Left ventricle myocardium superior (tissue), 1 donor: ENCODE measurements at places on chromosomes 1 and 21. TPM values are rescaled to one million over a fixed set of nuclear protein-coding genes. Genes with fewer than 3 reads are reported as not detected.

- DNase-seq = no peak
Observed at GRCh38 chr1:225580238-225581099, 72.5 kb downstream of the ENAH start.

- DNase-seq = no peak
Observed at GRCh38 chr1:152640351-152640750, 17.4 kb upstream of the LCE3A start.

DNA sequence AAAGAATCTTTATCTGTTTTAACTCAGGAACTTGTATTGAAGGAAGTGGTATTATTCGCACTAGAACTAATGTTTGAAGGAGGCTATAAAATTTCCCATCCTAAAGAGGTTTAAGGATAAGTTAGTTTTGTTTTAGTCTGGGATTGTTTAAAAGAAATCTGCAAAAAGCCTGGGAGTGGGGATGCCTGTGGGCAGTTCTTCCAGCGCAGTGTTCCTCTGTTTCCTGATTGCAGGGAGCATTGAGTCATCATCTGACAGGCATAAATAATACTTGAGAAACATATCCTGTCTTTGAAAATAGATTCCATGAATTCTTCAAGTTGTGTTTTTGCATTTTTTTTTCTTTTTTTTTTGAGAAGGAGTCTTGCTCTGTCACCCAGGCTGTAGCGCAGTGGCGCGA is 350.8 kb upstream of the PTBP2 start:
- no peak for DNase-seq

DNA sequence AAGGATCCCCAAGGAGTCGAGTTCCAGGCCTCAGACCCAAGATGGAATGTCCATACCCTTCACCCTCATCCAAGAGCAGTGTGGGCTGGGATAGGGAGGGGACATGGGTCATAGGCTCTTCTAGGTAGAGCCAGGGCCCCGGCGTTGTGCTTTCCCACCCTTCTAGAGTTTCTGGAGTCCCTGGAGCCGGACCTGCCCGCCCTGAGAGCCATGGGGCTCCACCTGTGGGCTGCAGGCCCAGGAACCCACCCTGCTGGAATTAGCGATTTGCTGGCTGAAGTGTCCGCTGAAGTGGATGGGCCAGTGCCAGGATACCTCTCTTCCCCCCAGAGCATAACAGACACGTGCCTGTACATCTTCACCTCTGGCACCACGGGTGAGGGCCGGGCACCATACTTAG is 1.1 kb downstream of the SLC27A3 start:
- DNase-seq = no peak

DNA sequence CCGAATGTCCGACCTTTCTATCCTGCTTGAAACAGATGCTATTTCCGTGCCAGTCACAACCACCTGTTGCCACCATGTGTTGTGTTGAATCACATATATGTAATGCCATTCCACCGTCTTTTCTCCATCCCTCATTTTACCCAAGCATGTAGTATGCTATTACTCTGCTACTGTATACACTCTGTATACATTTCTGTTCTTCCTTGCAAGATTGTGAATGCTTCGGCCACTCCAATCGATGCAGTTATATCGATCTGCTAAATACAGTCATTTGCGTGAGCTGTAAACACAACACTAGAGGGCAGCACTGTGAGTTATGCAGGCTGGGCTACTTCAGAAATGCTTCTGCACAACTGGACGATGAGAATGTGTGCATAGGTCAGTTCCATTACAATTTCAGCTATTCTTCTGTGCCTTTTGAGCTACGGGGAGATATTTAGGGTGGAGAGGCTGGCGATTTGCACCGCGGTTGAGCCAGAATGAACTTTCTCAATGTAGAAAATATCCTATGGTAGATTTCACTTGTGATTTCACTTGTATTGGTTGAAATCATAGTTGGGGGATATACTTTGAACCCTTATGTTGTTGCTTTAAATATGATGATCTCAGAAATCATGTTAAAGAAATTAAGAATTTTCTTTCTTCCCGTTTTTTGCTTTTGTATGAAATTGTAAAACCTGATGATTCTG is 289.8 kb downstream of the NTNG1 start:
- DNase-seq = no peak

- no peak for DNase-seq
Observed at GRCh38 chr1:234530672-234531071, 51.7 kb upstream of the TARBP1 start.

GRCh38 chr1:25771221-25772114 is 28.5 kb upstream of the SELENON start:
- DNase-seq = peak; percentile 89

- no peak for DNase-seq
Observed at GRCh38 chr1:19011845-19012231, 55.4 kb upstream of the IFFO2 start.

DNA sequence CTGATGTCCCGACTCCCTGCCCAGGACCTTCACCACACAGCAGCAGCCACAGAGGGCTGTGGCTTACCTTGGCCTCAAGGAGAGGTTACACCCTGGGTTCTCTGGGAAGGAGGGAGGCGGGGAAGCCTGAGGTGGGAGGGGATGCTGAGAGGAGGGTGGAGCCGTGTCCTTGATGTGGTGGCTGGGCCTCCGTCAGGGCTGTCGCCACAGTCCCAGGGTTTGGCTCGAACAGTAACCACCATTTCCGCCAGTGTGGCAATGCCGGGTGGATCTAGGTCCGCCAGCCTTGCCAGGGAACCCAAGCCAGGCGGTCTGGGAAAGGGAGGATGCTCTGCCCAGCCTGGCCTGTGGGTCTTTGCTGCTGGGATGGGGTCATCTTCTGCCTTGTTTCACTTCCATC is 18.4 kb upstream of the CDCA8 start:
- no peak for DNase-seq

DNA sequence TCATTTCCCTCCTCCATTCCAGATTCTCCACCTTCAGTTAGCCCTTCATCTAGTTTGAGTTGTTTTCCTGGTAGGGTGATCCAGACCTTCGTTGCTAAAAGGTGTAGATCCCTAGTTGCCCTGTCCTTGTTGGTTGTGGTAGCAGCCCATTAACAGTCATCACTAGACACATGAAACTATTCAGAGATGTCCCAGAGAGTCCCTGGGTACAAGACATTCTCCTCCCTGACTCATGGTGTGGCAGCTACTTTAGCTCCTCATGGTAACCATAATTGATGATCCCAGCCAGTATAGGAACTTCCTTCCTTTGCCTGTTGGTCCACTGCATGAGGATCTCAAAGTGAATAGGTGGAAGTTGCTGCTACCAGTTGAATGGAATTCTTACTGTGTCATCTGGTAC is 6.0 kb upstream of the SH2D2A start:
- DNase-seq = no peak

- no peak for DNase-seq
Observed at GRCh38 chr1:14435368-14436023, 163.0 kb upstream of the KAZN start.

GRCh38 chr1:202662081-202662480 is 48.2 kb downstream of the SYT2 start:
- DNase-seq = no peak

DNA sequence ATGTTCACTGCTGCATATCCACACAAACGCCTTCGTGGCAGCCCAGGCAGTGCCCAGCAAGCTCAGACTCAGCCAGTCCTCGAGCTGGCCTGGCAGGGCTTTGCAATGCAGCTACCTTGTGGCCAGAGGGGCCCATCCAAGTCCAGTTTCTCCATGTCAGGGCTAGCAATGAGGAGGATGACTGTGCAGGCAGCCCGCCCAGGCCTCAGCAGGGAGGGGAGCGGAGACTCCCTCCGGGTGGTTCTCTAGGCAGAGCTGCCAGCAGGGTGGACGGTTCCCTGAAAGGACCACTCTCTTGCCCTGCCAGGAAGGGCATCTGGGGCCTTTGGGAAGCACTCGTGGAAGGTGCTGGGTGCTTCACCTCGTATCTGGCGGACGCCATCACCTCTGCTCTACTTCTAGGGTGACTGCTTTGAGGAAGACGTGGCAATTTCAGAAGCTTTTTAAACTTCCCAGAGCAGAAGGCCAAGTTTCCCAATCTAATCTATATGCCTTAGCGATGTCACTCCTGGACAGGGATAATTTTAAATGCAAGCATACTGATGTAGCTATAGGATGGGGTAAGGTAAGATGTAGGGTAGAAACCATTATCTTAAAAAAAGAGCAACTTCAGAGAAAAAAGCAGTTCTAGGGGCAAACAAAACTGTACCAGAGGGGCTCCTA is 56.2 kb downstream of the RUNX1 start:
- no peak for DNase-seq

MANEAL gene
- total RNA-seq = 1.8 TPM

CC2D1B gene
- 13.0 TPM for total RNA-seq

UBR4 gene
- total RNA-seq = 56.3 TPM

SLC9C2 gene
- not detected for total RNA-seq

CTSS gene
- total RNA-seq = 30.7 TPM

TNFRSF18 gene
- 0.32 TPM for total RNA-seq

RCSD1 gene
- total RNA-seq = 45.3 TPM
